GF-D8 (cell line): ENCODE measurements at places on chromosomes 16 and 17.

- no peak for DNase-seq
Measured at GRCh38 chr17:65346166-65346565, 209.0 kb downstream of the RGS9 start.

- no peak for DNase-seq
Measured at GRCh38 chr16:70378869-70379493, 32.3 kb downstream of the DDX19A start.

DNA sequence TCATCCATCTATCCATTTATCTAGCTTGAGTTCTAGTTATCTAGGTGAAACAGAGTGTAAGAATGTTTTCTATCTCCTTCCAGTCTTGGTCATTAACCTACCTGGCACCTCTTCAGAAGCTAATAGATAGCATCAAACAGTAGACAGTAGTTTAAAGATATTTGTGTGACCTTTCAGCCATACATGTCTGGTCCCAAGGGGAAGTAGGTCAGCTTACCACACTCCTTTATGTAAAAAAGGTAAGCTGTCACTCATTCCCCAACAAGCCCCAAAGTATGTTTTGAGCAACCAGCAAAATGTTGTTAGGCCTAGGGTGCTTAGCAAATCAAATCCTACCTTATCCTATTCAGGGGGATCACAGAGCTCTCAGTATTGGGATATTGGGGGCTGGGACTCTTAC is 3.5 kb downstream of the KRT33B start:
- no peak for DNase-seq

DNA sequence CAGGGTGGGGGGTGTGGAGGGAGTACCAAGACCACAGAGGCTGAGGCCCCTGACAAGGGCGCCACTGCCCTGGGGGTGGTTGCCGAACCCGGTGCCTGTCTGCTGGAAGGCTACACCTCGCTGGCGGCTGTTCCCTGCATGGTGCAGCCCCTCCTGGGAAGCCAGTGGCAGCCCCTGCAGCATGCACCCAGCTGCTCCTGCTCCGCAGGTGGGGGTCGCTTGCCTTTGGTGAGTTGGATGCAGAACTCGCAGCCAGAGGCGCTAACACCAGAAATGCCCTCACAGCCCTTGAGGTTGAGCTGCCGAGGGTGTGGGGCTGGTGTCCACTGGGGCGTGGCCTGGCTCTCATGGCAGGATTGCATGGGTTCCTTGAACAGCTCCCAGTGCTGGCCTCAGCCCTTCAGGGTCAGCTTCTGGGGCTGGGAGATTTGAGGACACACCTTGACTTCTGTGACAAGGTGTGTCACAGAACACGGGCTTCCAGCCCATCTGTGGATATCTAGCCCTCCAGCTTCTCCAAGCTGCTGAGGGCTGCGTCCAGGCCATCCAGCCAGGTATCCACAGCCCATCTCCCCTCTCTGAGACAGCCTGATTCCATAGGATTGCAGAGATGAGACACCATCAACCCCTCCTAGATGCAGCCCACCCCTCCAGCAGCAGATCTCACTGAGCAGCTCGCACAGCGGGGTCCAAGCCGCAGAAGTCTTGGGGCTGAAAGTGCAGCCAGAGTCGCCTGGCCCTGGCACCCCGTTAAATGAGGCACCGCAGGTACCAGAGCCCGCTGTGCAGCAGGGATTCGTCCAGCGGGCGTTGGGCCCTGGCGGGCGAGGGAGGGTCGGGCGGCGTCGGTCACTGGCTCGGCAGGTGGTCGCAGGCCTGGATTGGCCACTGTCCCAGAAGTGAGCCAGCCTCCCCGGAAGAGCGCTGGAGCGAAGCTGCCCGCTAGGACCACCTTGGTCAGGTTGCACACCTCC is 586.3 kb downstream of the KCNJ18 start:
- no peak for DNase-seq

DNA sequence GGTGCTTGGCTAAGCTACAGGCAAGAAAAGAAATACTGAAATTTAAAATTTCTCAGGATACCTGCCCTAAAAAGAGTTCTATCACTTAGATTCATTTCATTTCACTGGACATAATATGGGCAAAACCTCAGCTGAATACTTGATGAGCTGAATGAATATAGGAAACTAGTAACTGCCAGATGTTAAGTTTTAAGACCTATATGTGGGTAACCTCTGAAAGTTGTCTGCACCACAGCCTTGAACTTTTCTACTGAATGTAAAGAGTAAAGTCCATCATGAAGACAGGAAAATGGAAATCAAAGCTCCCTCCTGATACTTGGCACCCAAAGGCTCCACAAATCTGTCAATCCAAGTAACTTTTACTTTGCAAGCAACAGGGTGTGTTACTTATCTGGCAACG is 50.8 kb downstream of the HIC1 start:
- no peak for DNase-seq

GRCh38 chr17:65139101-65139764 is 2.1 kb downstream of the RGS9 start:
- no peak for DNase-seq

- no peak for DNase-seq
Measured at GRCh38 chr16:66491716-66492064, 58.2 kb downstream of the TK2 start.

DNA sequence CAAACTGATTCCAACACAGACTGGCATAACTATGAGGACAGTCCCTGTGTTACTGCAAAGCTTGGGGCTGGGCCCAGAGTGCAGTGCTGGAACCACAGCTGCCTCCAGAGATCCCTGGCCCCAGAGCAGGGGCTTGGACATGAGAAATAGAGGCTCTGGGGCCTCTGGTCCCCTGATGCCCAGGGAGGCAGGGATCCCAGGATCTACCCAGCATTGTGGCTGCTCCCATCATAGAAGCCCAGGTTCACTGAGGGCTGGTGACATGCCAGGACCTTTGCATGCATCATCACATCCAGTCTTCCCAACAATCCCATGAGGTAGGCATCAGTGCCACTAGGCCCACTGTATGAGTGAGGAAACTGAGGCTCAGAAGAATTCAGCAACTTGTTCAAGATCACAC is 95.8 kb downstream of the TMEM132E start:
- DNase-seq = no peak

GRCh38 chr16:19872179-19872863 is 12.3 kb downstream of the GPRC5B start:
- DNase-seq = no peak

DNA sequence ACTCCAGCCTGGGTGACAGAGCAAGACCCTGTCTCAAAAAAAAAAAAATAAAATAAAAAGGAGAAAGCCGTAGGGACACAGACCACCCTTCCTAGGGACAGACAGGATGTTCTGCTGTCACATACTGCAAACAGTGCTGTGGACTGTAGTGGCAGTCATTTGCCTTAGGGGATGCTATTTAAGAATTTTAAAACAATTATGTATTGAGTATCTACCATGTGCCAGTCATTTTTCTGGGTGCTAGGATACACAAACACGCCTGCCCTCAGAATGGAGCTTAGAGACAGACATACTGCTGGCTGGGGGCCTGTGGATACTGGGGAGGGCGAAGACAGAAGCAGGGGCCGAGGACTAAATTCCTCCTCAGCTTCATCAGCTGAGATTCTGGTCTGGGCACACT is 45.5 kb downstream of the MRC2 start:
- no peak for DNase-seq

GRCh38 chr16:89949121-89949742 is 677 bp downstream of the DEF8 start:
- no peak for DNase-seq

- peak; percentile 34 for DNase-seq
Measured at GRCh38 chr17:74840989-74841666, 18.6 kb downstream of the GRIN2C start.

DNA sequence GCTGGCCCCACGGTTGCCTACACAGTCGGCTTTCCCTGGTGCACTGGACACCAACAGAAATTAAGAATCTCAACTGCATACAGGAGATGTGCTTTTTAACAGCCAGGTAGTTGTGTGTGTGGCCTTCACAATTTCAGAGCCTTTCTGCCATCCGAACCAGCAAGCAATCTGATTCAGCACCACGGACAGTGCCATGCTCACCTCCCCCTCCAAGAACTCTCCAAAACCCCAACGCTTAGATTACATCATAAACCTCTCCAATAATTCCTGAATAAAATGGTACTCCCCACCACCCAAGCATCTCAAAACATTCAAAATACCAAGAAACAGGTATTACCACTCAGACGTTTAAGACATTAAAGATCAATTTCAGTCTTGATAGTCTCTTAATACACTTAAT is 31.8 kb downstream of the USP7 start:
- DNase-seq = no peak

DNA sequence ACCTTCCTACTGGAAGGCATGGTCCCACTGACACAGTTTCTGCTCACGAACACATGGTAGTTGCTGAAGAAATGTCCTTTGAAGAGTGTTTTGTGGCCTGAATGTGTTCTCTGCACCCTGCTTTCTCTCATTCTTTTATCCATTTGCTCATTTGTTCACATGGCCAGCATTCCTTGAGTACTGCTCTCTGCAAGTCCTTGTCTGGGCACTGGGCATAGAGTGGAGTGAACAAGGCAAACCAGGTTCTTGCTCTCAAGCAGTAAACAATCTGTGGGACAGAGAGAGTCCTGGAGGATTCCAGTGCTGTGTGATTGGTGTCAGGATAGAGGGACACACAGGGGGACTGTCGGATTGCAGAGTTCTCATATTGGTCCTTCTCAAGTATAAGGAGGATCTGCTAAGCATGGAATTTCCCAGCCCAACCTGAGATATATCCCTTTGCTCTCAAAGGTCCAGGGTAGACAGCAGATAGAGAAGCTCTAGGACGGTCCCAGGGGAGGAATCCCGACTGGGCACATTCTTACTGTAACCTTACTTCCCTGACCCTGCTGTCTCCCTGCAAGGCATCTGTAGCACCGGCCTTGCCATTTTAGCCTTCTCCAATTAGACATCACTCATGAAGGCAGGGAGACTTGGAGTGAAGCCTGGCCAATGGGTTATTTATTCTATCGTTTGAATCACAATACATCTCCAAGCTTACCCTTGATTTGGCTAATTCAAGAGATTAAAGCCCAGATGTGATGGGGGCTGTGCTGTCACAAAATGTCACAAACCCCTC is 32.3 kb downstream of the ARL4D start:
- DNase-seq = no peak

GRCh38 chr16:49567950-49568349 is 194.3 kb downstream of the C16orf78 start:
- DNase-seq = no peak

DNA sequence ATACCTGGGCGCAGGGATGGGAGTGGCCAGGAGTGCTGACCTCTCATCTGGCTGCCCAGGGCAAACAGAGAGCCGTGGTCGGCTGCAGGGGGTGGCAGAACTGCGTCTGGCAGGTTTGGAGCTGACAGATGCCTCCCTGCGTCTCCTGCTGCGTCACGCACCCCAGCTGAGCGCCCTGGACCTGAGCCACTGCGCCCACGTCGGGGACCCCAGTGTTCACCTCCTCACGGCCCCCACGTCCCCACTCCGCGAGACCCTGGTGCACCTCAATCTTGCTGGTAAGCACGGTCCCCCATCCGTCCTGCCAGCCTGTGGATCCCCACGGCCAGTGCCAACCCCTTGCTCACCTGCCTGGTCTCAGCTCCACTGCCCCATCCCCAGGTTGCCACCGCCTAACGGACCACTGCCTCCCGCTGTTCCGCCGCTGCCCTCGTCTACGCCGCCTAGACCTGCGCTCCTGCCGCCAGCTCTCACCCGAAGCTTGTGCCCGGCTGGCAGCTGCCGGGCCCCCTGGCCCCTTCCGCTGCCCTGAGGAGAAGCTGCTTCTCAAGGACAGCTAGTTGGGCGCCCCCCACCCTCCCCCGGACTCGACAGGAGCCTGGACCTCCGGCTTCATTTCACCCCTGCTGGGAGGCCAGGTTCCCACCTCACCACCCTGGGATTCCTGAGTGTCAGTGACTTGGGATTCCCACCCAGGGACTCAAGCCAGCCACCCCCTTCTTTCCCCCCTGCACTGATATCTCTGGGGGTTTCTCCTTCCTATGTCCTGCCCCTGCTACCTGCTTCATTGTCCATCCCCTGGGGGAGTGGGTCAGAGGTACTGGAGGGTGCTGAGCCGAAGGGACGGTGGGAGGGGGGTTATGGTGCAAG is 2.0 kb upstream of the ORAI3 start:
- DNase-seq = no peak

DNA sequence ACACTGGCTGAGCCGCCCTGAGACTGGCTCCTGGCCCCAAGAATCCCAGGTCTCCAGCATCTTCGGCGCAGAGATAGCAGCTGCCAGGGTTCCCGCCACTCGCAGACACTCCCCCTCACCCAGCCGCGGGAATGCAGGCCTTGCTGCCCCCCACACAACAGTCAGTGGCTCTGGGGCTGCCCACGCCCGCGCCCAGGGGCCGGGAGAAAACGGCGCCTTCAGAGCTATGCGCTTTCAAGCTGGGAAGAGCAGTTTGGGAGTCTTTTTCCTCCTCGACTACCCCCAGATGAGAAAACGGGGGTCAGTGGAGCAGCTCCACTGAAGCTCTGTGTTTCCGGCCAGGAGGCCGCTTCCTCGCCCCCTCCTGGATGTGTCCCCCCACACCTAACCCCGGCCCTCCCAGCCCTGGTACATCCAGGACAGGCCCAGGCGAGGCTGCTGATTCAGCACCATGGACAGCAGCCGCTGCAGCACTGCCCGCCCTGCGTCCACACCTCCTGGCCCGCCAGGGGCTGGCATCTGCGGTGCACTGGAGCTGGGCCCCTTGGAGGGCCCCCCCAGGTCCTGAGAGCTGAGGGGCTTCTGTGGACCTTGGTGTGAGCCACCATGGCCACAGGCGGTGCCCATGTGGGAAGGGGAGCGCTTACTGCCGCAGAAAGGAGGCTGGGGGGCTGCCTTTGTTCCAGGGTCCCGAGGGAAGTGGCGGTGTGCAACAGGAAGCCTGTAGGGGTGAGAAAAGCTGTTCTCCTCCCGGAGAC is 35.7 kb downstream of the CACNA1H start:
- DNase-seq = no peak

DNA sequence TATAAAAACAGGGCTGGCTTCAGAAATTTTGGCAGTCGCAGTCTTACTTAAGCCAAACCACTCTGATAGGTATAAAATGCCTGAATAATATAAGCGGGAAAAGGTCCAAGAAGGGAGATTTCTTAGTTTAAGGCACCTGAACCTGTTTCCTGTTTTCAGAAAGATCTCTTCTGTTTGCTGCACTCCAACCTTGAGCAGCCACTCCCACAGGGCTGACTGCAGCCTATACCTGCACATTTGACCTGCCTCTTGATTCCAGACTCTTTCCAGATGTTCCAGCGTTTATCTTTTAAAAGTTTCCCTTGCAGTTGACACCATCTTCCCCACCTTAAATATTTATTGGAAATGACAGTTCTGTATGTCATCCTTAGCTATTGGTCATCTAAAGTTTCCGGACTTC is 132.2 kb downstream of the SKAP1 start:
- DNase-seq = no peak

GRCh38 chr17:79089720-79090442 is 15.3 kb downstream of the ENGASE start:
- no peak for DNase-seq

- no peak for DNase-seq
Measured at GRCh38 chr16:2500918-2501750, 12.6 kb upstream of the ATP6V0C start.

DNA sequence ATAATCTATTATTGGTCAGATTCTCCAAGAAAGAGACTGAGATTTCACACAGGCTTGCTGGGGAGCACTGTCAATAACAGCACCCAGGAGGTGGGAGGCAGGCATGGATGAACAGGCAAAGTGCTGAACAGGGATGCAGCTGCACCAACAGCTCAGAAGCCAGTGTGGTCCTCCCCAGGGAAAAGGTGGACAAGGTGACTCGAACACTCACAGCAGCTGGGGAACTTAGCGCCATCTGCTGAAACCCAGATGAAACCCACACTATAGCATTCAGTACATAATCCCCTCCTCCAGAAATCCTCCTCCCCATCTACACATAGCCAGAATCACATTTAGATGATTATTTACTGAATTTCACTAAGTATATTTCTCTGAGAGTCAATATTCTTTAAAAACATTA is 255.2 kb upstream of the WSB1 start:
- DNase-seq = no peak
